ENCODE measurements at places on chromosomes 4 and X.

DNA sequence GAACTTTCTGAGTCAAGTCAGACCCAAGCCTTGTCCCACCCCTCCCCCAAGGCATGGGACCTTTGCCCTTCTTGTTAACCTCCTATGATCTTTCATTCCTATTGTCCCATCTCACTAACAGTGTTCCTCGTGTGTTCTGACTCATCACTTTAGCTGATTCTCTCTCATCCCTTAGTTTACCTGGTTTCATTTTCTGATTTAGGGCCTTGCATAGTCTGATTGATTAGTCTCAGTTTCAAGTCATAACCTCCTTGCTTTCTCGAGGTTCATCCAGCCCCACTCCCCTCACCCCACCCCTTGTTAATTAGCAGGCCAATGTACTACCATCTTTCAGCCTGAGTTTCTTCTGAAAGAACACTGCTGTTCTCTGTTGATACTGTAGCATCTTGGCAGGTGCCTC is 517.4 kb downstream of the RPA4 start:
- DNase-seq = no peak

- no peak for DNase-seq
These were observed 616.0 kb downstream of the IQCM start for GRCh38 chr4:149199594-149199993.

- DNase-seq = no peak
These were observed 6.9 kb upstream of the HAUS3 start for GRCh38 chr4:2248821-2249261.

- no peak for DNase-seq
These were observed 316.7 kb upstream of the KLF3 start for GRCh38 chr4:38347251-38347650.

All from activated CD4-positive, CD25-positive, alpha-beta regulatory T cell treated with anti-CD3 and anti-CD28 coated beads, Interleukin-2, amount 50 U/mL, for 16 hours (primary cell).